Activated naive CD4-positive, alpha-beta T cell (primary cell): ENCODE measurements at places on chromosomes 16 and 17.

DNA sequence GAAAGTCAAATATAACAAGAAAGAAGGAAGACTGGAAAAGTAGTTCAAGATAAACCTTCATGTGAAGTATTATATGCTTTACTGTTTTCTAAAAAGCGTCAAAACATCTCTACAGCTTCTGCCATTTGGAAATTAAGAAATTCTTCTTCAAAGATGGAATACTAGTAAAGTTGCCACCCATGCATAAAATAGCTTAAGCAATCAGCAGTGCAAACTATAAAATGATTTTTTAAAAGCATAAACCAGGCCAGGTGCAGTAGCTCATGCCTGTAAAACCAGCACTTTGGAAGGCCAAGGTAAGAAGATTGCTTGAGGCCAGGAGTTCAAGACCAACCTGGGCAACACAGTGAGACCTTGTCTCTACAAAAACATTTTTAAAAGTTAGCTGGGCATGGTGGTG lies 68.2 kb downstream of the USP32 start:
- DNase-seq = no peak

DNA sequence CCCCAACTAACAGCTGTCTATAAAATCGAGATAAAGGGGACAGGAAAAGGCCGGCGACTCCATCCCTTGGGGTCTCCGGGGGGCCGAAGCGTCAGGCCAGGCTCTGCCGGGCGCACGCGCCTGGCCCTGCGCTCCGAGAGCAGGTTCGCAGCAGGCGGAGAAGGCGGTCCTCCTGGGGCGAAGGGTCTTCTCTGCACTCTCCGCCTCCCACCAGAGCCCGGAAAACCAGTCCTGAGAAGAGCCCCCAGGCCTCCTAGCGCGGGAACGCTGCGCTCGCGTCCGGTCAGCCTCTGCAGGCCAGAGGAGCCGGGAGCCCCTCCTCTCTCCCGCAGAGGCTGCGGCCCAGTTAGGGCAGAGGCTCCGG lies 5.1 kb downstream of the FOXF1 start:
- no peak for DNase-seq

- DNase-seq = no peak
Observed at GRCh38 chr17:79952265-79952877, 83.3 kb downstream of the TBC1D16 start.

- DNase-seq = no peak
Observed at GRCh38 chr17:63311416-63311937, 134.6 kb downstream of the CYB561 start.

- peak; percentile 49 for DNase-seq
Observed at GRCh38 chr17:74770498-74771318, 5.4 kb downstream of the NAT9 start.

GRCh38 chr16:17563323-17564091 lies 92.7 kb upstream of the XYLT1 start:
- DNase-seq = no peak

- peak; percentile 48 for DNase-seq
Observed at GRCh38 chr17:80899402-80900268, 92.0 kb upstream of the CHMP6 start.

GRCh38 chr16:55728797-55729196 lies 73.0 kb downstream of the SLC6A2 start:
- no peak for DNase-seq

GRCh38 chr16:73037845-73038570 lies 9.9 kb downstream of the ZFHX3 start:
- no peak for DNase-seq

GRCh38 chr17:30212750-30213149 lies 22.7 kb downstream of the SLC6A4 start:
- no peak for DNase-seq
